ENCODE measurements at places on chromosomes 13 and 19.

DNA sequence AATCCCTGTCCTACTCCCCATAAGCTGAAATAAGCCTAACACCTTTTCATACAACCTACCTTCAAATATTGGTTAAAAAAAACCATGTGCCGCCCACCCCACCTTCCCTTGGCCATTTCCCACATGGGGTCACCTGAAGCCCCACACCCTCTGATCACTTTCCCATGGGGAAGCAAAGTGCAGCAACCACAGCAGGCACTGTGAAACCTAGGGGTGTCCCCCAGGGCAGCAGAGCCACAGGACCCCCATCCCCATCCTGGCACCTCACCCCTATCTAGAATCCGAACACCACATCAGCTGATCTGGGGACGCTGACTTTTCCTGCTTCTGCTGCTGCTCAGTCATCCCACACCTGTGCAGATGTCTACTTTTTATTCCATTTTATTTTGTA is 19.9 kb downstream of the CEACAM21 start:
- DNase-seq, result no peak

GRCh38 chr19:13691569-13692435 is 72.5 kb upstream of the MRI1 start:
- no peak for DNase-seq

- DNase-seq, result no peak
Observed at GRCh38 chr19:49956115-49956495, 4.9 kb downstream of the SIGLEC11 start.

DNA sequence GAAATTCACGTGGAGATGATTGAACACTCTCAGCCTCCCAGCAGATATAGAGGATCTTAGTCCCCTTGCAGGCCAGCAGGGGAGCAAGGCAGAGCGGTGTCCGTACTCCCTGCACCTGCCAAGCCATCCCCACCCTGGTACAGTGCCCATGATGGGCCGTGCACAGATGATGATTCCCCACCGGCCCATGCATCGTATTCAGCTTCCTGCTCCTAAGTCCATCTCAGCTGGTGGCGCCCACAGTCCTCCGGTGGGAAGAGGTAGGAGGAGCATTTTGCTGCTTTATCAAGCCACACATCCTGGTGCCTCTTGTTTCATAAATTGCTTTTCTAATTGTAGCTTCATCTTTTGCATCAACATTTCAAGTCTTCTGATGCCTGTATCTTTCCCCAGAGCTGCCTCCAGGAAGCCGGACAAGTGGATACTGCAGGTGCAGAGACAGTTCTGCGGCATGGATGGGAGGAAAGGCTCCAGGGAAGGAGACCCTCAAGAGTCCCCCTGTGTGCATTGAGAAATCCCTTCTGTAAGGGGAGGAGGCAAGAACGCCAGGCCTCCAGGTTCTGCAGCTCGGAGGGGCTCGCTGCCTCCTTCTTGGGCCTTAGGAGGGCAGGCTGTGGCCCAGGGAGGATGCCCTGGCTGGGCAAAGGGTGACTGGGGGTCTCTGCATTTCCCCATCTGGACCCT is 55.3 kb downstream of the F2RL3 start:
- no peak for DNase-seq

GRCh38 chr19:4877753-4878490 is 10.5 kb upstream of the PLIN3 start:
- DNase-seq, result peak; percentile 92

DNA sequence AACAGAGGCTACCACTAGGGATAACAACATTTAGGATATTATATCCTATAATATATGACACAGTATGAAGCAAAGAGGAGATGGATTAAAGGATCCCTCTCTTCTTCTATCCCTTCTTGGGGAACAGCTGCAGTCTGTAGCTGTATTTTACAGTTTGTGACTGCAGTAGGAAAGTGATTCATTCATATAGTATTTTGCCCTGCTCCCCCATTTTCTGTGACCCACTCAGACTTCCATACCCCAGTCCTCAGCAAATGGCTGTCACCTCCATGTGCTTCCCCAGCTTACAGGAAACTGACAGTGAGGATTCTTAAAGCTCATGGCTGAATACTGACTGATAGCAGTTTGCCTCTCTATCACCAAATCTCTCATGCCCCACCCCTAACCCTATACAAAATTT is 27.5 kb downstream of the MICU2 start:
- no peak for DNase-seq

DNA sequence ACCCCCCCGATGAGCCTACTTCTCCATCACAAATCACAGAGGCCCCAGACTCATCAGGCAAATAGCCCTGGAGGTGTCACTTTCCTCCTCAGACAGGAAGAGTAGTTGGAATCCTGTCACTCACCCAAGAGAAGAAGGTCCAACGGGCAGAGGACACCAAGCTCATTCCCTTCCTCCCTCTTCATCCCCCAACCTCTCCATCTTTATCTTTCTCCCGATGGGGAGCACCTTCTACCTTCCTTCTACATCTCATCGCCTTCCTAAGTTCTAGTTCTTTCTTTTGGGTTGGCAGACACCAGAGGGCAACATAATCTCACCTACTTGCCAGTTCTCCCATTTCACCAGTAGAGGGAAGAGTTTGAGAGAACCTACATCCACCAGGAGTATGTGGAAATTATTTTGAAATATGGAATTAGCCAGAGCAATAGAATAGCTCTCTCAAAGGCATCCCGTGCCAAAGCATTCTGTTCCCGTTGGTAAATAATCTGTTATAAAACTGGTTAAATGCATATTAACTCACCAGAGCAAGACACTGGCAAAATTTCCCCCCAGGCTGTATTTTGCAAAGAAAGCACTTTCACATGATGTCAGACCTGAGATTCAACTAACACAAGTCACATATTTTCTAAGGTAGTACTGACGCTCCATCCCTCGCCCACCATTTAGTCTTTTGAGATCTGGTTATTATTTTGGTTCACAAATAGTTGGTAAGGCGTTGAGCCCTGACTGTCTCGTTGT is 55.0 kb downstream of the ZIC5 start:
- DNase-seq, result no peak

DNA sequence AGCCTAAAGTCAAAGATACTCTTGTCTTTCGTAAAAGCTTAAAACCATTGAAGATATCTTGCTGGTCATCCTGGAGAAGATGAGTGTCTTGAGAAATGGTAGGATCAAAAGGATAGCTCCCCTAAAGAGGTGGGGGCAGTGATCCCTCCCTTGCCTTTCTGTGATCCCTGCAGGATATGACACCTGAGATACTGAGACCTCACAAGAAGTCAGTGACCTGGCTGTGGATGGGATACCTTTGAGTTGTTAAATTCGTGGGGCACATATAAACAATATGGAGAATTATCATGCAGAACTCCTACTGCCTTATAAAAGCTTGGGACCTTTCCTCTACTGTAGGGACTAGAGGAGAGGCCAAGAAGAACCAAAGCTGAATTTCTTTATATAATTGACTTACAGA is 21.4 kb downstream of the STOML3 start:
- no peak for DNase-seq
